ENCODE measurements at places on chromosomes 4 and X.
A peak's percentile ranks its signal among the peaks of the same experiment; 100 is the strongest.

DNA sequence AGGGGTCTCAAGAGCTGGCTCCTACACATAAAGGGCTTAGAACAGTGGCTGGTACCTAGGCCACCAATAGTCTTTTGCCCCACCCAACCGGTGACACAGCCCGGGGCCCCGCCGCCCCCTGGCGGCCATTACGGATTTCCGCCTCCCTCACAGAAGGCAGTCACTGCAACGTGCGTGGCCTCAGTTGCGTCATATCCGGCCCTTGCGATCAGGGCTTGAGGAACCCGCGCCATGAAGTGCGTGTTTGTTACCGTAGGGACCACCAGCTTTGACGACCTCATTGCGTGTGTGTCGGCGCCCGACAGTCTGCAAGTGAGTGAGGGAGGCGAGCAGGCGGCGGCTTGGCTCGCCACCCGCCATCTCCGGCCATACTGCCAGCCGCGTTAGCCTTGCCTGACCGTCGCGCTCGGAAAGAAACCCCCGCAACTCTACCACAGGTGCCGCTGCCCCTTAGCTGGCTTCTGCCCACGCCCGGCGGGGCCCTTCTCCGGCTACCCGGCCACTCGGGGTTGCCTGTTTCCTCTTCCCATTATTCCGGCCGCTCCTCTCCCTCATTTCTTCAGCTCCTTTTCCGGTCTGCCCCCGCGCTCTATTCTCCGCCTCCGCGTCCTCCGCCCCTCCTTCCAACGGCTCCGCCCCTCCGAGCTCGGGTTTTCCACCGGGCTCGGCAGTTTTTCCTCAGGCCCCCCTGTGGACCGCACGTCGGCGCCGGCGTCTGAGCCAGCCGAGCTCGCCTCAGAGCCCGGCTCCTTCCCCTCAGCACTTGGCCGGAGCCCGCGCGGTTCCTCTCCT is at the start of gene ALG13:
Gene ALG13, plus strand, starts transcription at position 183 of the 792 bp plus-strand sequence. Its CDS starts 49 bp downstream, at position 232.
- peak; percentile 92 for DNase-seq

DNA sequence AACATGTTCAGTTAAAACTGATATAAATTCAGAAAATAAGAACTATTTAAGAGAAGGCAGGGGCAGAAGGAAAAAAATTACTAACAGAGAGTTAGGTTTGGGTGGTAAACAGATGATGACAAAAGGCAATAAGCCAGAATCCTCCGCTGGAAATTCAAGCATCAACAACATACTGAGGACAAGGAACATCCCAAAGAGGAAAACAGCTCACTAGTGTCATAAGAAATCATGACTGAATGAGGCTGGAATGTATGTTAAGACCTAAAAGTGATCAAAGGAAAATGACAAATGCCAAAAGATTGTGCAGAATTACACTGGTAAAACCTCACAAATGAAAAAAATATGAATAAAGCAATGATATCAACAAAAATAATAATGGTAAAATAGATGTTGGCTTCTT is 88.4 kb downstream of the WDFY3 start:
- DNase-seq: no peak

DNA sequence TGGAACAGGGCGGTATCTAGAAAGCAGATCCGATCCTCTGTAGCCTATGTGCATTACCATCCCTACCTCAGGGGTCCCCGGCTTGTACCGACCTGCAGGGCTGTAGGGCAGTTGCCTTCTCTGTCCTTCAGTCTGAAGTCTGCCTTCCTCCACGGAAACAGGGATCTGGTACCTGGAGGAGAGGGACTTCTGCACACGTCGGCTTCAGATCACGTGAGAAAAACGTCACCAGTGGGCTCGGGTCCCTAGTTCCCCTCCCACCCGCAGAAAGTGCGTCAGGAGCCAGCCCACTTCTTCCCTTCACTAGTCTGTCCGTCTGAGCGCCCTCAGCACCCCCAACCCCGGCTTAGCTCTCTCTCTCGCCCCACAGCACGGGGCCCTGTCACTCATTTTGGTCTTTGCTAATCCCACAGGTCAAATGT is at the start of gene TCEAL5:
Gene TCEAL5, minus strand, starts transcription at position 170 of the 422 bp plus-strand sequence. CDS start 2,187 bp downstream, outside the sequence.
- no peak for DNase-seq

DNA sequence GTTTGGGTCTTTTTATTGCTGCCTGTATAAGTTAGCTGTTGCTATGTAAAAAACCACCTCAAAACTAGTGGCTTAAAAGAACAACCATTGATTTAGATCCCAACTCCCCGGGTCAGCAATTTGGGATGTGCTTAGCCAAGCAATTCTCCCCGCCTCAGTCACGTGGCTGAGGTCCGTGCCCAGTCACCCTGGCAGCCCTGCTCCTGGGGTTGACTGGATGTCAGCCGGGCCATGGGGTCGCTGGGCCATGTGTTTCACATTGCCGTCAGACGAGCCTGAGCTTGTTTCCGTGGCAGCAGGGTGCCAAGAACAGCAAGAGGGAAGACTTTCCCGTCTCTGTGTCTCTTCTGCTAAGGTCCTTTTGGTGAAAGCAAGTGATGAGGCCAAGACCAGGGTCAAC is 345.7 kb upstream of the FAT1 start:
- no peak for DNase-seq

DNA sequence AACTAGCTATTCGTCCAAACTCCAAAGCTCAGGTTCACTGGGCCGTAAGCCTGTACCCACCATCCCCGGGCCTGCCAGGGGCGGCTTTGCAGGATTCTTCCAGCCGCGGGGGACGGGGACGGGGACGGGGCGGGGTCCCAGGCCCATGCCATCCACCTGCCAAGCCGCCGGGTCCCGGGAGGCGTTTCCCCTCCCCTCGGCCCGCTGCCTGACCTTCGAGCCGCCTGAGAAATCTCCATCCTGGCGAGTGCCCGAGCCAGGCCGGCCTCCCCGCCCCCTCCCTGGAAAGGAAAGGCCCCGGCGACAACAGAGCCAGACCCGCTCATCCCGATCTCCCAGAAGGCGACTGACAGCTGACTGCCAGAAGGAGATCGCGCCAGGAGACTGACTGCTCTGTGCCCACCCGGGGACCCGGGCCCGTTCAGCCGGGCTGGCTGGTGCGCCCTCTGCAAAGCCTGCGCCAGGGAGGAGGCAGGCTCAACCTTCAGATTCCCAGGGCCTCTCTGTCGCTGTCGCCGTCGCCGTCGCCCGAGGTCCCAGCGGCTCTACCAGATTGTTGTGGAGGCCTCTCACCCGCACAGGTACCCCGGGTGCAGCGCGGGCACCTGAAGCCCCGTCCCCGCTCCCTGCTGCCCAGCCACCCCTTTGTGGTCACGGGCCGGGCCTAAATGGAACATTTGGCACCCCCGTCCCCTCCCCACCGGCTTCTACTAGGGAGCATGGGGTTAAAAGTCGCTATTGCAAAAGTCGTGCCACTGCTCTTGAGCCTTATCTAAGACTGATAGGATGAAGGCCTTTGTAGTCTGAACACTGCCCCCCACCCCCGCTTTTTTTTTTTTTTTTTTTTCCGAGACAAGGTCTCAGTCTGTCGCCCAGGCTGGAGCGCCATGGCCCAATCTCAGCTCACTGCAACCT is at the start of gene RGN:
Gene RGN, plus strand, starts transcription at position 315 of the 915 bp plus-strand sequence. CDS start 2,702 bp downstream, outside the sequence.
- no peak for DNase-seq

GRCh38 chrX:39816871-39817731 is 280.7 kb downstream of the BCOR start:
- DNase-seq: no peak

GRCh38 chr4:66351761-66352160 is 681.5 kb upstream of the EPHA5 start:
- DNase-seq: no peak

DNA sequence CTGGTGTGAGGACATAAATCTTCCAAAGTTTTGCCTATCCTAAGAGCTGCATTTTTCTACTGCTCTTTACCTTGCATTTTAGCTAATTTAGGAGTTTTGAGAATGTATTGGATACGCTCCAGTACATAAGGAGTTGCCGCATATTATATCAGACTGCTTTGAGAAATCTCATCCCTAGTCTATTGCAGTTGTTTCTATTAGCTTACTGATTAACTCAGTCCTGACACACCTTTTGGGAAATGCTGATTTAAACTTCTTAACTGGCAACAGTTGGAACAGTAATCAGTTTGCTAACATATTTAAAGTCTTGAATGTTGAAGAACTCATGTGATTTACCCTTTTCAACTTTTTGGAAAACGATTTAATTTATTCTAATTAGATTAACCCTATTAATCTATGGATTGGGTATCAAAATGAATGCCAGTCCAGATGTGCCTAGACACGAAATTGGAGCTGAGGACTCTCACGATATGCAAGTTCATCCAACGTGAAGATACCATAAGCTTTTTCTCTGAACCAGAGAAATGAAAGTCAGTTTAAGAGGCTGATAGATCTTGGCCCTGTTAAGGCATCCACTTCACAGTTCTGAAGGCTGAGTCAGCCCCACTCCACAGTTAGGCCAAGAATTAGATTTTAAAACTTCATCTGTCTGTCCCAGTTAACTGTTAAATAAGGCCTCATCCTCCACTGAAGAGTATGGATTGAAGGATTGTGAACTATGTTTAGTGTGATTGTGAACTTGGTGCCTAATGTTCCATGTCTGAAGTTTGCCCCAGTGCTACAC is 90.0 kb downstream of the MAOA start:
- no peak for DNase-seq

DNA sequence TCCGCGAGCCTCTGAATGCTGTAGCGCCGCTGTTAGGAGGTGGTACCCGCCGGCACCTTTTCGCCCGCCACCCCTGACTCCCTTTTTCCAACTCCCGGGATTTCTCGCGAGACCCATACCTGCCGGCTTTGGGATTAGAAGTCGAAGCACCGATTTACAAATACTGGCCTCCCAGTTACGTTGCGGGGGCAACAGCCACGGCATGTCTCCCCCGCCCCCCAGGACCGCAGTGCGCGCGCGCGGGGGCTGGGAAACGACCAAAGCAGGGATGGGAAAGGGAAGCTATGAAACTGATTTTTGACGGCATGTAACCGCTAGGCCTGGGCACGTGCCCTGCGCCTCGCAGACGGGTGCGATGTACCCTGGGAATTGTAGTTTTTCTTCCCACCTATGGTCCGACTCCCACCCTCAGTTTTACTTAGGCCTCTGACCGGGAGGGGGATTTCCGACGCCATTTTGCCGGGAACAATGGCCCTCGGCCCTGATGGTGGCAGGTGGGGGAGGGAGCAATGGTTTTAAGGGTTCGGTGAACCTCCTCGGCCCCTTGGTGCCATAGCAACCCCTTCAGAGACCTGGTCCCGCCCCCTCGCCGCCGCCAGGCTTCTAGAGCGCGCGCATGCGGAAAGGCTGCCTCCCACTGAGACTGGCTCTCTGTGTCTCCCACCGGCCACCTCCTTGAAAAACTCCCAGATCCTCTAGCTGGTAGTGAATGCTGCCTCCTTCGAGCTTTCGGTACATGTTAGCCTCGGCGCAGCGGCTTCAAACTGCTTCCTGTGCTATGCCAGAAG is 772 bp upstream of the WNK3 start:
- peak; percentile 24 for DNase-seq

DNA sequence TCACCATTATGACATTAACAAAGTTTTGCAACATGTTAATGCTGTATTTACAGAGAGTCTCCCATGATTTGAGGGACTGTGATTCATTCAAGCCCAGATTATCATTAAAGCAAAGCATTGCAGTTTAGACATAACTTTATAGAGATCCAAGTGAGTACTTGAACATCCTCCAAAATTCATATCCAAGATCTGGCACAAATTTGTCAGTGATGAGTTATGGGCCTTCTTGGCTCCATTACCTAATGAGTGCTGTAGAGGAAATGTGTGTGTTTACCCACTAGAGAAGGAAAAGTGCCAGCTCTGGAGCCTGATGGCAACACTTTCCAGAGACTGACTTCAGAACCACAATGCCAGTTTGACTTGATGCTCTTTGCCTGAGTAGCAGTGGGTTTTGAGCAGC is 432.3 kb downstream of the GALNTL6 start:
- no peak for DNase-seq

DNA sequence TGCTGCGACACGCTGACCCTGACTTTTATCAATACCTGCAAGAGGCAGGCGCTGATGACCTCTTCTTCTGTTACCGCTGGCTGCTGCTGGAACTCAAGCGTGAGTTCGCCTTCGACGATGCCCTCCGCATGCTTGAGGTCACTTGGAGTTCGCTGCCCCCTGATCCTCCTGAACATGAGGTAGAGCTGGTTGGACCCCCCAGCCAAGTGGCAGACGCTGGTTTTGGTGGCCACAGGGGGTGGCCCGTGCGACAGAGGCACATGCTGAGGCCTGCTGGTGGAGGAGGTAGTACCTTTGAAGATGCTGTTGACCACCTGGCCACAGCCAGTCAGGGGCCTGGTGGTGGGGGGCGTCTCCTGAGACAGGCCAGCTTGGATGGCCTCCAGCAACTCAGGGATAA is 14.2 kb upstream of the RBM3 start:
- no peak for DNase-seq

DNA sequence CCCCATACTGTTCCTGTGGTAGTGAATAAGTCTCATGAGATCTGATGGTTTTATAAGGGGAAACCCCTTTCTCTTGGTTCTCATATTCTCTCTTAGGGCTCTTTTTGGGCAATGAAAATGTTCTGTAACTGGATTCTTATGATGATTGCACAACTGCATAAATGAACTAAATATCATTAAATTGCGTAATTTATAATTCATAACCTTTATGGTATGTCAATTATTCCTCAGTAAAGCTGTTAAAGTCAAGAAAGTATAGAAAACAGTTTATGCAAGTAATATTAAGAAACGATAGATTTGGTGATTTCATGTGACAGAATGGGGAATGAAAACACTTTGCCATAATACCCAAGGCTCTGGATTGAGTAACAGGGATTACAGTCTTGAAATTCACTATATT is 33.5 kb upstream of the SPANXD start:
- DNase-seq: no peak

DNA sequence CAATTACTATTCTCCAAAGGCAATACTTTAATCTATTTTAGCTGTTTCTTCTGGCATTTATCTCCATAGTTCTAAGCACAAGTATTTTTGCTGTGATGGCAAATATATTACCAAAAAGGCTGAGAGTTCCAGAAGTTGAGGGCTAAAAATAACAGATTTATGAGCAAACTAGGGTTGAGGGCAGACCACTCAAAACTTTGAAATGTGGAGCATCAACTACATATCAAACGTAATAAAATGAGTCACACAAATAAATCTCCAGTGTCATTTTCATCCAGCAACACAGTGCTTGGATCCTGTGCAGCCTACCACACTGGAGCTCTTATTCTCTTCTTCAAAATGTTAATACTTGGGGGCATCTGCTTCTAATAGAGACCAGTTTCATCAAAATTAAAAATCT is 163.9 kb downstream of the HS3ST1 start:
- no peak for DNase-seq

GRCh38 chr4:41832961-41833360 is 84.4 kb upstream of the PHOX2B start:
- no peak for DNase-seq

DNA sequence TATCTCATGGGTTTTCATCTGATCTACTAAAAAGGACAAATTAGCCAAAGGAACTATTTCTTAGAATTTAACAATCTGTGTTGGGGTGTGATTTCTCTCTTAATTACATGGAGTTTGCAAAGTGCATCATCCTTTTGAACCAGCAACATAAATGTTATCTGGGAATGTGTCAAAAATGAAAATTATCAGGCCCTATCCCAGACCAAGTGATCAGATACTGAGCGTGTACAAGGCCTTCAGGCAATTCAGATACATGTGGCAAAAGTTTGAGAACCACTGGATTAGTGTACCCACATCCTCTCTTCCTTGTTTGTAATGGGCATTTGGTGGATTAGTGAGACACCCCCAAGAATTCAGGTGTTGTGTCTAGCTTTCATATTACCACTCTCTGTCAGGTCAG is 3.8 kb downstream of the SH3D19 start:
- DNase-seq: no peak

- no peak for DNase-seq
Measured at GRCh38 chr4:2093265-2093664, 34.1 kb downstream of the NAT8L start.
